ENCODE measurements at places on chromosomes 3 and 15.

DNA sequence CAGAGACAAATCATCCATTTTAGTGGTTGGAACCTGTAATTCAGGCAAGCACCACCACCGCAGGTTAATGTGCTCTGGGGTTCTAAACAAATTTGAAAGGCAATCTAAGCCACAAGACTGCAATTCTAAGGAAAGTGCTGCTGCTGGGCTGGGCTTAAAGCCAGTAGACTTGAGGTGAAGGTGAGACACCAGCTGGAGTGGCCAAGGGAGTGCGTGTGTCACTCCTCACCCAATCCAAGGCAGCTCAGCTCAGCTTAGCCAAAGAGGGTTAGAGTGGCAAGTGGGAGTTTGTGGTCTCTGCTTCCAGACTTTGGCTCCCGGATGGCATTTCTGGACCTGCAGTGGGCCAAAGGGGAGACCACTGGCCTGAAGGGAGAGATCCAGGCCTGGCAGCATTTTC lies 1655.6 kb downstream of the SI start:
- no peak for DNase-seq

GRCh38 chr3:131038326-131038725 lies 11.6 kb downstream of the NEK11 start:
- DNase-seq = no peak

- no peak for DNase-seq
Observed at GRCh38 chr3:112550859-112551258, 10.9 kb downstream of the ATG3 start.

DNA sequence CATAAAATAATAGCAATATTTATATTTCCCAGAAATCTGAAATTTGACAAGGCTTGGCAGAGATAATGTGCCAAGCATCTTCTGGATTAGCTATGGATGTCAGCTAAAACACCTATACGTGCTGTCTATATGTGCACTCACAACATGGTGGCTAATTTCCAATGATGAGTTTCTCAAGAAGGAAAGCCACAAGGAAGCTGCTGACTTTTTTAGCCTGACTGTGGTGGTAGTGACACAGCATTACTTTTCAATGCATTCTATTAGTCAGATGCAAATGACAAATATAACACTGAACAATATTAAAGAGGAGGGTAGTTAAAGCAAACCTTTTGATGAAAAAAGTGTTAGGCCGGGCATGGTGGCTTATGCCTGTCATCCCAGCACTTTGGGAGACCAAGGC lies 101.7 kb upstream of the CCDC54 start:
- DNase-seq = no peak

DNA sequence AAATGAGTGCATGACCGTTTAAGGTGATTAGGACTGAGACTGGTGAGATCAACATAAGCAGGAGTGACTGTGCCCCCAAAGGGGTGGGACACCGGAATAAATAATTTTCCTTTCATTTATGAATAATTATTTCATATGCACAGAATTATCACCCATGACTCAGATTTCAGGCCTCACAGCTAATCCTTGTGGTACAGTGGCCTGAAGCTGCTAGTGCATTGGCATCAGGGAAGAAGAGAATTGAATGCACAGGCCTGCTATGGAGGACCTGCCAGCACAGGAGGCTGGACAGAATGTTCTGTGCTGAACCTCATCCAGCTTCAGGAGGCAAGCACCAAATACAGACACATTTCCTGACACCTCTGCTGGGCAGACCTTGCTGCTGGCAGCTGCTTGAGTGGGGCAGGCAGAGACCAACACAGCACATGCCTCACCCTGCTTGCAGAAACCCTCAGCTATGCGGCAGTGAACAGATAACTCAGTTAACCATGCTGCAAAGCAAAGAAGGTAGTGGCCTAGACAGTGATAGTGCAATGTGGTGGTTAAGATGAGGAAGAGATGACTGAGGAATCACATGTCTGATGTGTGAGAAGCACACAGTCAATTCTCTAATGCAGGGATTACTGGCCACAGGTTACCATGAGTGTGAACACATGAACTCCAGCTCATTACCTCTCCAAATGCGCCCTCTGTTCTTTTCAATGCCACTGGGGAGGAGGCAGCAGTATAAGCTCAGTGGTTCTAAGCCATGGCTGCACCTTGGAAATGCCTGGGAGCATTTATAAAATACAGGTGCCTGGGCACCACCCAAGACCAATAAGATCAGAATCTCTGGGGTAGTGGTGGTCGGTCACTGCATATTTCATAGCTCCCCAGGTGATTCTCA lies 68.1 kb upstream of the SCN5A start:
- no peak for DNase-seq
